ENCODE measurements at places on chromosomes 1 and 21. TPM values are rescaled to one million over a fixed set of nuclear protein-coding genes. Genes with fewer than 3 reads are reported as not detected.

The SPSB1 gene
- 10.0 TPM for total RNA-seq

DNA sequence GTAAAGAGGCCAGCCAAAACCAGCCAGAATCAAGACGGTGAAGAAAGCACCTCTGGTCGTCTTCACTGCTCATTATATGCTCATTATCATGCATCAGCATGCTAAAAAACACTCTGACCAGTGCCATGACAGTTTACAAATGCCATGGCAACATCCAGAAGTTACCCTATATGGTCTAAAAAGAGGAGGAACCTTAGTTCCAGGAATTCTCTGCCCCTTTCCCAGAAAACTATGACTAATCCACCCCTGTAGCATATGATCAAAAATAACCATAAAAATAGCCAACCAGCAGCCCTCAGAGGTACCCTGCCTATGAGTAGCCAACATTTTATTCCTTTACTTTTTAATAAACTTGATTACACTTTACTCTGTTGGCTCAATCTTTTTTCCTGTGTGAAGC is 34.2 kb upstream of the PBX1 start:
- no peaks in the 10 kb centered on the region for H3K36me3 ChIP-seq
- H3K27ac ChIP-seq = no peak overlapping the region
- H3K4me1 ChIP-seq = no peaks in the 10 kb centered on the region
- H3K4me3 ChIP-seq = no peak overlapping the region
- no peaks in the 10 kb centered on the region for H3K27me3 ChIP-seq

The RHD gene
- total RNA-seq = not detected

- no peak overlapping the region for H3K27ac ChIP-seq
- no peaks in the 10 kb centered on the region for H3K27me3 ChIP-seq
- no peak overlapping the region for H3K4me3 ChIP-seq
Measured at GRCh38 chr1:19768353-19769210, 31.1 kb downstream of the TMCO4 start.

DNA sequence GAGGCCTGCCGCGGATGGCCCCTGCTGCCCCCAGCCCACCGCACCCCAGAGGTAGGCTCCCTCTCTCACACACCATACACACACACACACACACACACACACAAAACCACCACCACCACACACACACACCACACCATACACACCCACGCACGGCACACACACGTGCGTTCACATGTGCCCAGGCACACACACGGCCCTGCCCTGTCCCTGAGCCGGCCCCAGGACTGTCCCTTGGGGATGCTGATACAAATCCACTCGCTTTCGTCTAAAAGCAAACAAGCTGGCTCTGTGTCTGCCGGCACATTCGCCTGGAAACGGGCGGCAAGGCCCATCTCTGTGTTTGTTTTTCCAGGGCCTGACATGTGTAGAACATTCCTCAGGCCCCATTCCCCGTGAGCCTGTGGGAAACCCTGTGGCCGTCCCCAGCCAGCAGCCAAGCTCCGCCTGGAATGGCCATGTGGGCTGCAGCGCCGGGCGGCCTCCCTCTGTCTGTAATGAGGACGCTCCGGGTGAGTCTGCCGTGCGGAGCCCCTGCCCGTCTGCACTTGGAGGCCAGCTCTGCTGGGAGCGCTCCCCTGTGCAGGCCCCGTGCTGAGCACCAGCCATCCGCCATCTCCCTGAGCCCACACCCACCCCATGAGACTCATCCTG is 67.4 kb downstream of the DMRTB1 start:
- no peak overlapping the region for H3K4me3 ChIP-seq
- H3K27me3 ChIP-seq = peaks cover 2% of the 10 kb centered on the region
- H3K36me3 ChIP-seq = no peaks in the 10 kb centered on the region
- DNase-seq = no peak

DNA sequence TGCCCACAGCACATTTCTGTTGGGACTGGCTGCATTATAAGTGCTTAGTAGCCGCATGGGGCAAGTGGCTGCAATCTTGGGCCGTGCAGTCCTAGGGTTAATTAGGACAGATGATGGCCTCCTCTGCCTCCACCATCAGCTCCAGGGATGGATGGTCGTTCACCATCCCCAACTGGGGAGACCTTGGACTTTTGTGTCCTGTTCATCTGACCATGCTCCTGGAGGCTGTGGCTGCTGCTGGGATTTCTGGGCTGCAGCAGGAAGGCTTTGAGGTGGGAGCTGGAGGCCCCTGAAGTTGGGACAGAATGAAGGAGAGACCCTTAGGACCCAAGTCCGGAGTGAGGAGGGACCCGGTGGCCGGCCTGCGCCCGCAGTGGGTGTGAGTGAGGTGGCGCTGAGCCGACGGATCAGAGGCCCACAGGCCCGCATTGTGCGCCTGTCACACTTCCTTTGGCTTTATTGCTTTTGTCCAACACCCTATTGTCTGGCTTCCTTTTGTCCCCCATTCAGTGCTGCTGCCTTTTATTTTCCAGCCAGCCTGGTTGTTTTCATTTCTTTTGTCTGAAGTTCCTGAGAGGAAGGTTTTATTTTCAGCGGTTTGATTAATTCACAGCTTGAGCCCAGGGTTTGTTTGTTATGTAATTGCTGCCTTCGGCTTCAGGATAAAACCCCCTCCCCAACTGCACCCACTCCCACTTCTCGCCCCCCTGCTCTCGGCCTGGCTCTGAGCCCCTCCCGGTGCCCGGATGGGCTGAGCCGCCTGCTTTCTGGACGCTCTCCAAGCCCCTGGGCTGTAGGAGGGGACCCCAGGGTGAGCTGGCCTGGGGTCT is 35.6 kb downstream of the SOX13 start:
- no peak overlapping the region for H3K27ac ChIP-seq
- H3K27me3 ChIP-seq = peaks cover under 1% of the 10 kb centered on the region
- no peaks in the 10 kb centered on the region for H3K36me3 ChIP-seq
- H3K4me3 ChIP-seq = no peak overlapping the region

The IFT25 gene
- total RNA-seq = 50.2 TPM

The COL8A2 gene
- 0.08 TPM for total RNA-seq

DNA sequence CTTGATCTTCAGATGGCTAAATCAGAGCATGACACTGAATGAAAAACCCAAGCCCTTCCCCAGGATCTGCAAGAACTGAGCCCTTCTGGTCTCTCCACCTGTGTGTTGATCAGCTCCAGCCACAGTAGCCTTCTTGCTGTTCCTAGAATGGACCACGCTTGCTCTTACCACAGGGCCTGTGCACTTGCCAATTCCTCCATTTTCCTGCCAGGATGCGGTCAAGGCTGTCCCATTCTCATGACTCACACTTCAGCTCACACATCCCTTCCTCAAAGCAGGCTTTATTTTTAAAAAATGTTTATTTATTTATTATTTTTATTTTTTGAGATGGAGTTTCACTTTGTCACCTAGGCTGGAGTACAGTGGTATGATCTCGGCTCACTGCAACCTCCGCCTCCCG is 43.6 kb upstream of the GRHL3 start:
- no peak for DNase-seq
- H3K36me3 ChIP-seq = no peaks in the 10 kb centered on the region
- H3K4me1 ChIP-seq = peaks cover 13% of the 10 kb centered on the region
- no peak overlapping the region for H3K4me3 ChIP-seq

DNA sequence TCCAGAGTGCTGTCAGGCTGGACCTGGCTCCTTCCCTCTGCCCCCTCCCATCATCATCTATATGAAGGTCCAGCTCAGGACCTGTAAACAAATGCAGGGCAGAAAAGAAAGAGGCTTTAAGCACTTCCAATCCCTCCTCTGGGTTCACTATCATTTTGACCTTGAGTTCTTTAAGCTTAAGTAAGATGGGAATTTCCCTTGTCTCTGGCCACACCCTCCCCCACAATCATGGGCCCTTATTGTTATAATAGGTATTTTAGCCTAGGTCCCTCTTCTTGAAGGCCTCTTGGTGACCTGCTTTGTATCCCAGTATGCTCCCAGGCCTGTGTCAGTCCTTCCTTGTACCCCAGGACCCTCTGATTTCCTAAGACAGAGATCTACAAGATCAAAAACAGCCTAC is 45.1 kb upstream of the EPS15 start:
- peaks cover 3% of the 10 kb centered on the region for H3K36me3 ChIP-seq
- peak; percentile 31 for DNase-seq
- peaks cover 4% of the 10 kb centered on the region for H3K4me1 ChIP-seq
- H3K4me3 ChIP-seq = peak overlapping the region; percentile 41

GRCh38 chr1:1627261-1627828 is 4.6 kb upstream of the MMP23B start:
- no peak for DNase-seq
- H3K4me1 ChIP-seq = no peaks in the 10 kb centered on the region
- peaks cover 4% of the 10 kb centered on the region for H3K27me3 ChIP-seq

GRCh38 chr1:57451516-57451915 is 27.7 kb upstream of the DAB1 start:
- H3K36me3 ChIP-seq = no peaks in the 10 kb centered on the region
- no peak overlapping the region for H3K27ac ChIP-seq
- H3K27me3 ChIP-seq = no peaks in the 10 kb centered on the region
- H3K4me3 ChIP-seq = no peak overlapping the region
- DNase-seq = no peak

DNA sequence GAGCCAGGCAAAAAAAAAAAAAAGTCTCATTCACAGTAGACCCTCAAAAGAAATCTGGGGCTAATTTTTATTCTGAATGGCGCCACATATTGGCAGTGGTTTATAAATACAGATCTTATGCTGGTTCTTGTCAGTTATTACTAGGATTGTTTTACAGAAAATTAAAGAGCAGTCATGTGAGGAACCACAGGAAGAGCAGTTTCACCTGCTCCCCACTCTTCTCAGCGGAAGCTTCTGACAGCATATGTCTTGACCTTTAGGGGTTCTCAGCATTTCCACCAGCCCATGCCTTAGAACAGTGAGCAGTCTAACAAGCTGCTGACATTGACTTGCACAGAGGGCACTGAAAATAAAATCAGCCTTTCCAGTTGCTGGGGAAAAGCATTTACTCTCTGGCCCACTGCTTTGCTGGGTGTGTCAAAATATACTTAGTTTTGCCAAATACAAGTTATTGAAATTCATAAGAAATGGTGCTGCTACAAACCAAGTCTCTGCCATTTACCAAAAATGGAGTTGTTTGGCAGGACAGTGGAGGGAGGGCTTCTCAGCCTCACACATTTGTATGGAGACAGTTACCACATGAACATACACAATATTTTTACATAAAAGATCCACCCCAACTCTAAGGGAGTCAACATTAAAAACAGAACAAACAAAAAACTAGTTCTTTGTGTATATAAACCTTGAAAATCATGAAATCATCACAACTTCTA is 144.2 kb downstream of the SYT2 start:
- peaks cover 10% of the 10 kb centered on the region for H3K36me3 ChIP-seq
- H3K4me3 ChIP-seq = no peak overlapping the region
- H3K27ac ChIP-seq = no peak overlapping the region
- H3K4me1 ChIP-seq = peaks cover 31% of the 10 kb centered on the region

- no peak for DNase-seq
- H3K36me3 ChIP-seq = peaks cover 62% of the 10 kb centered on the region
- no peaks in the 10 kb centered on the region for H3K27me3 ChIP-seq
- H3K4me3 ChIP-seq = no peak overlapping the region
- peaks cover 54% of the 10 kb centered on the region for H3K4me1 ChIP-seq
Measured at GRCh38 chr1:12607263-12607662, 10.7 kb downstream of the DHRS3 start.

DNA sequence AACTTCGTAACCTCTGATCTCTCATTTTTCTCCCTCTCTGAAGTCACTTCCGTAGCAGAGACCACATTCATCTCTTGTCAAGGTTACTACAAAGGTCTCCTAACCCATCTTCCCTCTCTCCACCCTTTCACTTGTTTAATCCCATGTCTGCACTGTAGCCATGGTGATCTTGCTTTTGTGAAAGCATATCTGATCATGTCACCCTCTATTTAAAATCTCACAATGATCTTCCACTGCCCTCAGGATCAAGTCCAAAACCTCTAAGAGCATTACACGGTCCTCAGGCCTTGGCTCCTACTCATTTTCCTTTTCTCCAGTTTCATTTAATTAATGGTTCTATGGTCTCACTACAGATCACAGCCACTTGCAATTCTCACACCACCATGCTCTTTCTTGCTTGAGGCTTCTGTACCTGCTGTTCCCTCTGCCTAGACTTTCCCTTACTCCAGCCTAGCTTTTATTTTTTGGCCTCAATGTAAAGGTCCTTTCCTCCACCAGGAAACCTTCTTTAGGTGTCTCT is 12.1 kb downstream of the ARHGEF11 start:
- no peaks in the 10 kb centered on the region for H3K36me3 ChIP-seq
- no peak for DNase-seq
- H3K27me3 ChIP-seq = peaks cover 13% of the 10 kb centered on the region
- no peak overlapping the region for H3K27ac ChIP-seq
- no peak overlapping the region for H3K4me3 ChIP-seq
- H3K4me1 ChIP-seq = no peaks in the 10 kb centered on the region

The CLEC20A gene
- not detected for total RNA-seq

DNA sequence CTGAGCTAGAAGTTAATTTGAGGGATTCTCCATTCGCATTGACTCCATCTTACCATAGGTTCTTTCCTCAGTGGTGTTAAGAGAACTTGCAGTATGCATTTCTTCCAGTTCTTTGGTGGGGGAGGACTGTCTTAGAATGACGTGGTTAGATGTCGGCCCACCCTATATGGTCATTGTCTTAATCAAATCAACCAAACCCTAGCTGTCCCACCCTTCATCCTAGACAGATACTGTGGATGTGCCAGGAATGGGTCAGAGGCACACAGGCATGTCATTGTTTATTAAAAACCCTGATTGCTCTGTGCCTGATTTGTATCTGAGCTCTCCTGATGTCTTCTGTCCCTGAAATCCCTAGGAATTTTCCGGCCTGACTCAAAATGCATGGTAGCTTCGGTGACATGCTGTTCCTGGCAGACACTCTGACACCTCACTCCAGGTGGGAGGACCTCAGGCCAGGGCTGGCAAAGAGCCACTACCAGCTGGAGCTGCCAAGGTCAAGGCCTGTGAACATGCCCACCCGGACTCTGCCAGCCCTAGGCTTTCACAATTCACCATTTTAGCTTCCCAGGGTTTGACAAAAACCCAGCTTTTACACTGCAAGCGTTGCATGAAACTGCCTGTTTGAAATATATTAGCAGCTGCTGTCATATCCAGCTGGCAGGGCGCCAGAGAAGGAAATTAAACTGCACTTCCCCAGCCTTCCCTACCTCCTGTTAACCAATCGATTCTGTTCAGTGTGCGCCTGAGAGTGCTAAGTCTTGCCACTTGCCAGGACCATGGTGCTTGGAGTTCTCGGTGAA is 134.0 kb downstream of the FAM78B start:
- H3K27ac ChIP-seq = no peak overlapping the region
- H3K4me1 ChIP-seq = no peaks in the 10 kb centered on the region
- DNase-seq = no peak
- H3K27me3 ChIP-seq = peaks cover 3% of the 10 kb centered on the region
- H3K4me3 ChIP-seq = no peak overlapping the region

The SAMD13 gene
- total RNA-seq = 0.34 TPM

The FCAMR gene
- total RNA-seq = not detected
